ENCODE measurements at places on chromosomes 3 and 15.

DNA sequence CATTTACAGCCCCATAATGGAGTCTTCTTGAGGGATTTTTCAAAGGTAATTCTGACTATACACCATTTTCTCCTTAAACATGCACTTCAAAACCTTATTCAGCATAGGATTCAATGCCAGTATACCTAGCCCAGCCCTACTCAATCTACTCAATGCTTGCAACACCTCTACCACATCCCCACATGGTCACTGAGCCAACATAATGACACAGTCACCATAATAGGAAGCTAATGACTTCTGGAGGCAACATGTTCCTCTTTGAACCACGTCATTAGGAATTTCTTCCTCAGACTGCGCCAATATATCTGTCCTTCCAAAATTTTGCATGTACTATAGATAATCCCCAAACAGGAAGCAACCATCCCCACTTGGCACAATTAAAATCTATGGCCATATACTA lies 153.9 kb upstream of the SETMAR start:
- DNase-seq, result no peak

DNA sequence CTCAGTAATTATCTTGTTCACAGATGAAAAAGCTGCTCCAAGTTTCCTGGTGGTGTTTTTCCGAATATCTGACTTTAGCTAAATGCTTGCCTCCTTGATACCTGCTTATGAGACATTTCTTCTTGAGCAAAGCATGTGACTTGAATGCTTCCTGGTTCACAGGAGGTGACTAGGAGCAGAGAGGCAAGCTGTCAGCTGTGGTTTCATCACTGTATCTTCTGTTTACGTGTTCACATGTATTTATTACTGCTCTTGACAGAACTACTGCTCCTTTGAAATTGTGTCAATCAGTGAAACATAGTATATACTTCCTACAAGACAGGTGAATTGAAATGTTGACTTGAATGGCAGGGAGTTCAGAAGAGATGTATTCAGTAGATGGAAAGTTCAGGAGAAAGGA lies 8.9 kb upstream of the SPPL2A start:
- DNase-seq, result no peak

DNA sequence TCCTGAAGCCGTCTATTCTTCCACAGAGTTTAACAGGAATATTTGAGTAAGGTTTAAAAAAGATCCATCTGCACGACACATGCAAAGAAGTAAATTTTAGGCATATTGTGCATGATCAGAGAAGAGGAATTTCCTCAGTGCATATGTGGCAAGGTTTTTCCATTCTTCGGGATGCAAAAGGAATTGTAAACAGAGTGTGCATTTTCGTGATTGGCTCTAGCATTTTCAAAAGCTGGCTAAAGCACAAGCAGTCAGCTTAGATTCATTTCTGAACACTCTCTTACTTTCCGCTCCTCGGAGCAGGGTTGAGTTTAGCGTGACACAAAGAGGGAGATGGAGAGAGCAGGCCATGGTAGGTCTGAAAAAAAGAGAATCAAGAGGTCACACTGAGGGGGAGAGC lies 128.2 kb downstream of the ADAMTS9 start:
- DNase-seq, result no peak

DNA sequence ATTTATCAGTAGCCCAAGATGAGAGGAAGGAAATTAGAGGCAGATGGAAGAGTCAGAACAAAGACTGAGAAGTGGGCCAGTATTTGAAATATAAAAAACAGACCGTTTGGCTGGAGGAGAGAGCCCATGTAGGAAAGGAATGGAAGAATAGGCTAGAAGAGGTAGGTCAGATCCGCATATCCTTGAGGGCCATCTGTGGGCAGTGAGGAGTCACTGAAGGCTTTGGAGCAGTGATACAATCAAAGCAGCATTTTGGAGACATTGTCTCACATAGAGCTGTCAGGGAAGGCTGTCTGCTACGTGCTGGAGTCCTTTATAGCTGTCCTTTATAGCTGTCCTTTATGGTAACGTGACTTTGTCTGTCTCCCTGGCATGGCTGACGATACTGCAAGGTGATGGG lies 92.0 kb upstream of the VEPH1 start:
- DNase-seq, result no peak

DNA sequence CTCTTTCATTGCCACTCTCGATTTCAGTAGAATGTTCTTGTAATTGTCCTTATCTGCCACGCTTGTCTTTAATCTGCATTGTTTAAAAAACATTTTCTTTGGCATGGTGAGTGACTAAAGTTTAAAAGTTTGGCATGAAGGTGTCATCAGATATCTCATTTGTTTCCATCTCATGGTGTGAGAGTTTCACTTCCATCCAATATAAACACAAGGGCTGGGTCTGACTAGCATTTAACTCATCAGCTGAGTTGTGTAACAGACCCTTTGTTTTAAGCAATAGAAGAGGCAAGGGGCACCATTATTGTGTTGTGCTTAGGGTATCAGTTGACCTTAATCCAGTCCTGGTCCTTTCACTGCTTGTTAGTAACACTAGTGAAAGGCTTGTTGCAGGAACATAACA lies 49.9 kb upstream of the IL12A start:
- no peak for DNase-seq

DNA sequence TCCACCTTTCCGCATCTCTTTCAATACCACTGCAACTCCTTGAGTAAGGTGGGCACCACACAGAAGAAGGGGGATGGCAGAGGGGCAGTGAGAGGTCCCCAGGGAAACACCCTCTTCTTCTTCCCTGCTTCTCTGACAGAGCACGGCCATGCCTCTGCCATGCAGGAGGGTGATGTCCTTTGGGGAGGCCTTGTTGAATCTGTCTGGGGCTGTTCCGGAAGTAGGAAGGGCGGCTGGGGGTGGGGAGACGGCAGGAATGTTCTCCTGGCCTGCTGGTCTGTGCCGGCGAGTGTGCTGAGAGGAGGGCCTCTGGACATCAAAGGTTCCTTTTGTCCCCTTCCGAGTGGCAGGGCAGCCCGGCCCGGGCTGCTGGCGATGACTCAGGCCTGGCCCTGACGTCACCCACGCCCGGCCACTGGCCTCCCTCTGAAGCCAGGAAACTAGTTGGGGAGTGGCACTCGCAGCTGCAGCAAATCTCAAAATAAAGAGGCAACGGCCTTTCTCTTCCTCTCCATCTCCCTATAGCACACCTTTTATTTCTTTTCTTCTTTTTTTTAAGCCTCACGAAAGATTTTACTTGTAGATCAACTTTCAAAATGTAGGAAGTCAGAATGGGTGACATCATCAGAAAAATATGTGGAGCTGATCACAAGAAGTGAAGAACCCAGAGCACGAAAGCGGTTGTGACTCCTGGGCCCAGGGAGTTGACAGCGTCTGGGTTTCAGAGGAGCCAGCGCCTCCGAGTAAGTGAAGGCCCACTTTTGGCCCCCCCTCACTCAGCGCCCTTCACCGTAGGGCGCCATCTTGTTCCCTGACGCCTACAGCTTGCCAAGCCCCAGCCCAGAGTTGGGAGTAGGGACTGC lies at the start of gene ZBTB38:
ZBTB38 (plus strand) TSS at position 443 of the 863 bp plus-strand sequence. CDS start 73,885 bp downstream, outside the sequence.
- no peak for DNase-seq

DNA sequence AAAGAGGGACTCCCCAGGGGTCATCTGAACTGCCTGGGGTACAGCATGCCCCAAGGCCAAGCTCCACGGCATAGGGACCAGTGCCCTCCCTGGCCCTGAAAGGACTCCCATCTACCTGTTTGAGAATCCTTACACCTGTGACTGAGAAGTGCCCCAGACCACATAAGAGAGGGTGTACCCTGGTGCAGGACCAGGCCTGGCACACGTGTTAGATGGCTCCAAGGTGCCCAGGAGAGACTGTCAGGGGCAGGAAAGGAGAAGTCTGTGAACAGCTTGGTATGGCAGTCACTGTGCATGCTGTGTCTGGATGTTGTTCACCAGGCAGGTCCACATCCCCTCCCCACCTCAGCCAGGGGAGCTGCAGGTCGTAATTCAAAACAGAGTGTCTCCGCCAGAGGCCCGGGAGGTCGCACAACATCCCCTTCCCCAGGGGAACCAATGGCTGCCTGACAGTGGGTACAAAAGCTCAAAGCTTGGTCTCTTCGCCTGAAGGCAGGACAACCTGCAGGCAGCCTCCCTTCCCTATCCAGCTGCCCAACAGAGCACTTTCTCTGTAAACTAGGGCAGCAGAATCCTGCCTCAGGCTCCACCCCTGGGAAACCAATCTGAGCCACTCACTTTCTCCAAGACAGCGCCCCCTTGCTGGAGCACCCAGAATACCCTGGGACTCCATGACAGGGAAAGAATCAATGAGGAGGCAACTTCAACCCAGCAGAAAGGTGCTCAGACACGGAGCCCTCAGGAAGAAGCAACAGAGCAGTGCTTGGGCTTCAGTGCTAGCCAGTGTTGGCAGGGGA lies 3.9 kb downstream of the NUP210 start:
- no peak for DNase-seq

DNA sequence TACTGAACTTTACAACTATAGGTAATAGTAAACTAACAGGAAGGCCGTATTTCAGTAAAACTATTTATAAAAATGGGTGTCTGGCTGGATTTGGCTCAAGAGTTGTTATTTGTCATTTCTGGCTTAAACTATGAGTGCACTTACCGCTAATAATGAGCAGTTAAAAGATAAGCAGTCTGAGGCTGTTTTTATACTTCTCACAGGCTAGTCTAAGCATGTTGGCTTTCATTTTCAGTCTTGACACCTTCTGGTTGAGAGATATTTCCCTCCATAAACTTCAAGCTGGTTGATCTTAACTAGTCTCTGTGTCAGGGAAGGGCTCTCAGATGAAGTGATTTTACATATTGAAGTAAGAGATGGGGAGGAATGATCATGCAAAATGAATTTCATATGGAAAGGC lies 96.1 kb downstream of the RSRC1 start:
- DNase-seq, result no peak

DNA sequence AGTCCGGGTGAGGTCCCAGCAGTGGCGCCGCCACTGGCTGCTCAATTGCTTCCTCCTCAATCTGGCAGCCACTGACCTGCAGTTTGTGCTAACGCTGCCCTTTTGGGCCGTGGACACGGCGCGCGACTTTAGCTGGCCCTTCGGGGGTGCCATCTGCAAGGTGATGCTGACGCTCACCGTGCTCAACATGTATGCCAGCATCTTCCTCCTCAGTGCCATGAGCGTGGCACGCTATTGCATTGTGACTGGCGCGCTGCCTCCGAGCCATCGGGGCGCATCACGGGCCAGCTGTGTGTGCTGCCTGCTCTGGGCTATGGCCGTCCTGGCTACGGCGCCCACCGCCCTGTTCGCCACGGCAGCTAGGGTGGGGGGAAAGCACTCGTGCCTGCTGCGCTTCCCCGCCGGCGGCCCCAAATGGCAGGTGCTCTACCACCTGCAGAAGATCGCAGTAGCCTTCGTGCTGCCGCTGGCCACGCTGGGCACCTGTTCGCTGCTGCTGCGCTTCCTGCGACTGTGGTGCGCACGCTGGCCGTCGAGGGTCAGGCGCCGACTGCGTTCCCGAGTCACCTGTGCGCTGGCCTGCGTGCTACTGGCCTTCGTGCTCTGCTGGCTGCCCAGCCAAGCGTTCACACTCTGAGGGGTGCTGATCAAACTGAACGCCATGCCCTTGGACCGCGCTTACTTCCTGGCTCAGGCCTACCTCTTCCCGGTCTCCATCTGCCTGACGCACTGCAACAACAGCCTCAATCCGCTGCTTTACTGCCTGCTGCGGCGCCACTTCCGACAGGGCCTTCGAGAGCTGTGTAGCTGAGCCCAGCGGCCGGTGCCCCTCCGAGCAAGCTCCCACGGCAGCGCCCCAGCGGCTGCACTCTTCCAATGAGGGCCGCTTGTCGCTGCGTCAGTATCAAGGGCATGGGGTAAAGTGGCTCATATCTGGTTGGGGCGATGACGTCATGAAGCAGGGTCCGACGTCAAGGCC lies 20.3 kb upstream of the ADAMTS7 start:
- DNase-seq, result no peak

DNA sequence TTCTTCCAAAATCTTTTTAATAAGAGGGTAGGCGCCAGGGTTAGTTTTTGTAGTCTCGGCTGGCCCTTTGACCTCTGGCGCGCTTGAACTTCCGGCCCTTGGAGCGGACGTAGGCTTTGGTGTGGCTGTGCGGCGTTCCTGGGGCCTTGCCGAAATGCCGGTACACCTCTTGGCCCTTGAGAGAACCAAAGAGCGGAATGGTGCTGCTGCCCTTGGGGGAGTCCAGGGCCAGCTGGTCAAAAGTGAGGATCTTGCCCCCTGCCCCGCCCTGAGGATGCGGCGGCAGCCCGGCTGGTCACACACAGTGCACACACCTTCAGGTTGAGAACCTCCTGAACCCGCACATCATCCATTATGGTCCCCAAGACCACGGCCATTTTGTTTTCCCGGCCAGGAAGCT lies 20.0 kb upstream of the CHRNB4 start:
- DNase-seq, result no peak

- DNase-seq, result no peak
These were observed 41.6 kb downstream of the IMPG2 start for GRCh38 chr3:101278727-101279126.

DNA sequence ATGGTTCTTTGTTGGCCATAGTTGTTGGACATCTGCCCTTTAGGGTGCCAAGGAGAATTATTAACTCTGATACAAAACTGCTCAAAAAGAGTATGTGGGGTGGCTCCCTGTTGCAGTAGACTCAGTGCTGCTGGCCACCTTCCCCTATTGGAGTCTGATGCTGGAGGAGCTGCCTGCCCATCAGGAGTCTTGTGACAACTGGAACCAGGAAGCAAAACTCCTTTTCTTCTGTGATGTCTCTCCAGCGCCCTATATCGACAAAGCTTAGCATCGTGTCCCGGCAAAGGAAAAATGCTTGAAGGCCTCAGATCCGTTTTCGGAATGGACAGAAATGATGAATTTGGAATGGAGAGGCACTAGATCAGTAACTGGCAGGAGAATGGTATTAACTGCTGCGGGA lies 23.5 kb downstream of the PAK2 start:
- no peak for DNase-seq

- DNase-seq, result no peak
These were observed 467.4 kb upstream of the DPPA4 start for GRCh38 chr3:109804697-109805096.

GRCh38 chr15:59410391-59410896 lies 27.5 kb upstream of the FAM81A start:
- DNase-seq, result no peak

- DNase-seq, result no peak
These were observed 359.3 kb downstream of the GABRG3 start for GRCh38 chr15:27330326-27330725.

DNA sequence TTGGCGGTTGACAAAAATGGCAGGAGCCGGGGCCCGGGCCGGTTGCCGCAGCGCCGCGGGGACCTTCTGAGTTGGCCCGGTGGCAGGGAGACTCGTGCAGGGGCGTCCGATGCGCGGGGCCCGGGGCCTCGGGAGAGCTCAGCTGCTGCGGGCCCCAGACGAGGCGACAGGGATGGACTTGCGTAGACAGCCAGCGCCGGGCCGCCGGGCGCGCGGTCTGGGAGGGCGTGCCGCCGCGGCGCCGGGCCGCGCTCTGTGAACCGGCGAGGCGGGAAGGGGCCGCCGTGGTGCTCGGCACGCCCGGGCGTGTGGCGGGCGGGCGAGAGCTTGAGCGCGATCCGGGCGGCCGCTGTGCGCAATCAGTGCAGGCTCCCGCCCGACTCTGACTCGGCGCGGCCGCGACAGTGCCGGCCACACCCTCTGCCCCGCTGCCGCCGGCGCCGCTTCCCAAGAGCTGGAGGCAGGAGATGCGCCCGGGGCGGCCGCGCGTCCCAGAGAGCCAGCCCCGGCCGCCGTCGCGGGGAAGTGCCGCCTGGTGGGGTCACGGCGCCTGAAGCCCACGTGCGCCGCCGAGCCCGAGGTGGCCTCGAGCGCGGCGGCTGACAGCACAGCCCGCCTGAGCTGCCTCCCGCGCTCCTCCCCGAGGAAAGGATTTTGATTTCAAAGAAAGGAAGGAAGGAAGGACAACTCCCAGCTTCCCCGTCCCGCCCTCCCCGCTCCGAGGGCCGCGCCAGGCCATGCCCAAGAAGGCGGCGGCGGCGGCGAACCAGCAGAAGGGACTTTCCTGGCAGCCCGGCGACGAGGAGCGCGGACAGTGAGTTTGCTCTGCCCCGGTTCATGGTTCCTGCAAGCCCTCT lies 657 bp downstream of the TLNRD1 start:
- DNase-seq, result no peak
